ENCODE measurements at places on chromosomes 6 and 20.

- no peak for ATAC-seq
Observed at GRCh38 chr6:41298785-41299502, 12.5 kb upstream of the TREM1 start.

DNA sequence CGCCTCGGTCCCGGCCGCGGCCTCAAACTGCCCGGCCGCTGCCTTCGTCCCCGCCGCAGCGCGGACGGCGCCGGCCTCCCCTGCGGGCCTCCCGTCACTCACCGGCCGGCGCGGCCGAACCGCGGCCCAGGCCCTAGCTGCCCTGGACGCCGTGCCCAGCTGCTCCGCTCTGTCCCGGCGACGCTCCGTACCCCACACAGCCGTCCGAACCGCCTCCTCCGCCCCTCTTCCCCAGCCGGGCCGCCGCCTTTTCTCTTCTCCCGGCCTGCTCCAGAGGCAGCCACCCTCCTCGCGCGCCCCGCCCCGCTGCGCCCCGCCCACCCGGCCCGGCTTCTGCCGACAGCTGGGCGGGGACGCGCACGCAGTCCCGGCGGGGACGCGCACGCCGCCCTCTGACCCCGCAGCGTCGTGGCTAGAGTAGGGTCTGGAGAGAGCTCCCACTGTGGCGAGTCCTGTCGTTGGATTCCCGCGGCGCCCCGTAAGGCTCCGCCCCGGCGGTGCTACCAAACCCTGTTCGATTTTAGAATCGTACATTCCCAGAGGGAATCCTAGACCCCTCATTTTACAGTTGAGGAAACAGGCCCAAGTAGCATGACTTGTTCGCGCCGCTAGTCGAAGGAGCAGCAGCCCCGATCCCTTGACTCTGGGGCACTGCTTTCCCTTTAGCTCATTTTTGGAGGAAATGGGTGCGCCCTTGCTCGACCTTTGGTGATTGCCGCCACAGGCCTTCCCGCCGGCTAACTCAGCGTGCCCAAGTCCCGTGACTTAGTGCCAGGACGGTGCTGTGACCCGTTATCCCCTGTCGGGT is at the start of gene FBXO30:
Gene FBXO30, minus strand, starts transcription at position 295 of the 808 bp plus-strand sequence. CDS start 8,390 bp downstream, outside the sequence.
- peak; percentile 88 for ATAC-seq

DNA sequence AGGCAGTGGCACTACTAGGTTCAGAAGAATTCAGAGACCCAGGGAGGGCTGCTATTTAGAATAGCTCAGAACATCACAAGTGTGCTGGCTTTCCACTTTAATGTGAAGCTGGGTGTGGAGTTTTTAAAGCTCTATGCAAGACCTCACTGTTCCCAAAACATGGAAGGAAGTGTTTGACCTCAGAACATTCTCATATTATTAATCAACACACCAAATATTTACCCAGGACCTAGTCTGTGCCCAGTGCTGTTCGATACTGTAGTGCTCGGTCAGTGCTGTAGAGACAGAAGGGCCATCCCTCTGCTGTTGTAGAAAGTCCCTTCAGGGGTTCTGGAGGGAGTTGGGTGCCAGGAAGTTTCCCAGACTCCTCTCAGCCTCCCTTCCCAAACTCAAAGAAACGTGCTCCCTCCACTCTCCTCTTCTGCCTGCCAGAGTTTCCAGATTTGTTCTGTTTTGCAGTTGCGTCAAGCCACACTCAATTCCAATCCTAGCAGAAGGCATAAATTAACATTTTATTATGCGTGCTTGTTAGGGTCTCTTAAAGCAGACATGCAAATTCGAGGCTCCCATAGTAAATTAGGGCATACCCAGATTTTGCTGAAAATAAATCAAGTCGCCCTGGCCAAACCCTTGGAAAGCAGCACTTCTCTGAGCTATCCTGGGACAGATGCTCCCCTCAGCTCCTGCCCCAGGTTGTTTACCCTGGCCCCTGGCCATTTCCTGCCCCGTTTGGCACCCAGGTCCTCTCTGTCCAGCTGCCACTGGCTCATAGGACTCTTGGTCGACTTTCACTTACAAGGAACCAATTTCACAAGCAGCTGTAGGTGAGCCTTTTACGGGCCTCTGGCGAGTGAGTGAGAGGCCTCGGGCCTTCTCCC is 248.6 kb downstream of the HIVEP2 start:
- no peak for ATAC-seq

DNA sequence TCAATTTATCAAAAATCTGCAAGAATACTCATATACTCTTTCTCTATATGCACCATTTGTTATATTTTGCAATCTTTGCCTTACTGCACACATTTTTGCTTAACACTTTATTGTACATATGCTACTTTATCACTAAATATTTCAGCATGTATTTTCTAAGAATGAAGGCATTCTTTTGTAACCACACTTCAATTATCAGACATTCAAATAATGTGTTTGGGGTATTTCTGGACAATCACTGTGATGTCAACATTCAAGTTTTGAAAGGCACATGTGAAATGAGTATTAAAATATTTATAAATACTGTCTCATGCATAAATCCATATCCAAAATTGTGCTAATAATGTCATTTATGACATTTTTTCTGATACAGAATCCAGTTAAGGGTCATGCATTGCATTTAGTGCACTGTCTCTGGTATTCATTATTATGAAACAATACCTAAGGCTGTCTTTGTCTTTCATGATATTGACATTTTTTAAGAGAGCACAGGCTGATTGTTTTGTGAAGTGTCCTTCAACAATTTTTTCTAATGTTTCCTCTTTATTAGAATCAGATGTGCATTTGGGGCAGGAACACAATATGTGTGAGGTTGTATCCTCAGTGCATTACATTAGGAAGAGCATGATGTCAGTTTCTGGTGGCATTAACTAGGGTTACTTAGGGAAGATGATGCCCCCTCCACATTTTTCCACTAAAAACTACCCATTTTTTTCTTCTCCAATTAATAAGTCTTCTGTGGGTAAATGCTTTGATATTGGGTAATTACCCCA is 105.7 kb downstream of the MTFR2 start:
- no peak for ATAC-seq

DNA sequence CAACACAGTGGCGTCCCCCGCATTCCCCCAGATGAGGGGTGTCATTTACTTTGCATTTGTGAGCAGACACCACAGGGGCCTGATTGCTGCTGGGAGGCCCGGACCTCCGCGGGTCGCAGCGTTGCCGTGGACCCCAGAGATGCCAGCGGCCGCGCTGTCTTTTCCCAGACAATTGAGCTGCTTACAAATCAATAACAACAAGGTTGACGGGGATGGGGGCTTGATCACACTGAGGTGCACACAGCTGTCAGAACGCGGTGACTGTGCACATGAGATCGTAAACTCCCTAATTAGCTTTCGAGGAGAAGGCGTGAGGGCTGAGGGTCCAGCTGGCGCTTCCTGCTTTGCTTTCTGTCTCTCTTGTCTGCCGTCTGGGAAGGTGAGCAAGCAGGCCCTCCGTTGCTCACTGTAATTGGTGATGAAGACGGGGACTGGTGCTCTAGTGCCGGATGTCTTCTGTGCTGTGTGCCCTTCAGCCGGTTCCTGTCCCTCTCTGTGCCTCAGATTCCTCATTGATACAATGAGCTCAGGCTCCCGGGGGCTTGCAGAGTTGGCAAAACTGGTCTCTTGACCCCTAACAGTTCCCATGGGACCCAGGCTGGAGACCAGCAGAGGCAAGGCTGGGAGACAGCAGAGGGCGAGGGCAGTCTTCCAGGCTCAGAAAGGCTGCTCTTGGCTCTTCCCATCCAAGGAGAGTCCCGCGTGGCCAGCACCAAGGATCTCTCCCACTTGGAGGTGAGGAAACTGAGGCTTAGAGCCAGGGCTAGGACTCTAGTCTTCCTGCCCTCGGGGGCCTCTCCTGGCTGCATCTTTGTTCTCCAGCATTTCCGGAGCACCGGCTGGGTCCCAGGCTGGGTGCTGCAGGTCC is 126.0 kb upstream of the PMEPA1 start:
- ATAC-seq, result peak; percentile 56

DNA sequence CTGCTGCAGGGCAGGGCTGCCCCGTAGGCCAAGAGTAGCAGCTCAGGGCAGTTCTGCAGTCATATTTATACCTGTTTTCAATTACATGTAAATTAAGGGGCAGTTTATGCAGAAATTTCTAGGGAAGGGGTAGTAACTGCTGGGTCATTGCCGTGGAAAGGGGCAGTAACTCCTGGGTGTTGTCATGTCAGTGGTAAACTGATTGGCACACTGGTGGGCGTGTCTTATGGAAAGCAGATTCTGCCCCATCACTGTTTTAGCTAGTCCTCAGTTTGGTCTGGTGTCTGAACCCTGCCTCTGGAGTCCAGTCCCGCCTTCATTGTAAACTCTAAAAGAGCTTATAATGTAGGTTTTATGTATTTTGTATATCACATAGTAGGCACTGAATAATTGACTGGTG is 22.1 kb downstream of the MAP3K4 start:
- ATAC-seq, result peak; percentile 89

DNA sequence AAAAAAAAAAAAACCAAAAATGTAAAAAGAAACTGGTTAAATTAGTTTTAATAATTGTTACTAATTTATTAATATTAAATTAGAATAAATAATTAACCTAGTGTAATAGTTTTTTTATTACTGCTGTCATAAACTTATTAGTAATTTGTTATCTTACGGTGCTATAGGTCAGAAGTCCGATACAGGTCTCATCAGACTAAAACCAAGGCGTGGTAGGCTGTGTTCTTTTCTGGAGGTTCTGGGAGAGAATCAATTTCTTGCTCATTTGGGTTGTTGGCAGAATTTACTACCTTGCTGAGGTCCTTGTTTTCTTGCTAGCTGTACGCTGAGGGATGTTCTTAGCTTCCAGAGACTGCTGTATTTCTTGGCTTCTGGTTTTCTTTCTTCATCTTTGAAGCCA is 85.9 kb upstream of the RNF24 start:
- ATAC-seq, result no peak

DNA sequence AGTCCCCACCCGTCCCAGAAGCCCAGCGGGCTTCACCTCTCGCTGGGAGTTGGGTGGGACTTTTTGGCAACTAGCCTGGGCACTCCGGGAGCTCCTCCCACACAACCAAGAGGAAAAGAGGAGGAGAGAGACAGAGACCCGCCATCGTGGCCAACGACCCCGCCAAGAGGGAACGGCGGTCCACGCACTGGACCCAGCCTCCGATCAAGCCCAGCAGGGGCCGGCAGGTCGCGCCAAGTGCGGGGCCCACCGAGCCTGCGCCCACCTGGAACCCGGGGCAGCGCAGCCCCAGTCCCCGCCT is 3.0 kb upstream of the TMEM14C start:
- ATAC-seq, result peak; percentile 3

GRCh38 chr6:156189714-156190113 is 587.5 kb upstream of the ARID1B start:
- ATAC-seq, result no peak

- ATAC-seq, result no peak
Observed at GRCh38 chr6:2658788-2659187, 91.9 kb downstream of the MYLK4 start.

GRCh38 chr6:67683960-67684359 is 951.1 kb upstream of the ADGRB3 start:
- ATAC-seq, result no peak

GRCh38 chr6:42402184-42402583 is 49.5 kb downstream of the TRERF1 start:
- ATAC-seq, result no peak

DNA sequence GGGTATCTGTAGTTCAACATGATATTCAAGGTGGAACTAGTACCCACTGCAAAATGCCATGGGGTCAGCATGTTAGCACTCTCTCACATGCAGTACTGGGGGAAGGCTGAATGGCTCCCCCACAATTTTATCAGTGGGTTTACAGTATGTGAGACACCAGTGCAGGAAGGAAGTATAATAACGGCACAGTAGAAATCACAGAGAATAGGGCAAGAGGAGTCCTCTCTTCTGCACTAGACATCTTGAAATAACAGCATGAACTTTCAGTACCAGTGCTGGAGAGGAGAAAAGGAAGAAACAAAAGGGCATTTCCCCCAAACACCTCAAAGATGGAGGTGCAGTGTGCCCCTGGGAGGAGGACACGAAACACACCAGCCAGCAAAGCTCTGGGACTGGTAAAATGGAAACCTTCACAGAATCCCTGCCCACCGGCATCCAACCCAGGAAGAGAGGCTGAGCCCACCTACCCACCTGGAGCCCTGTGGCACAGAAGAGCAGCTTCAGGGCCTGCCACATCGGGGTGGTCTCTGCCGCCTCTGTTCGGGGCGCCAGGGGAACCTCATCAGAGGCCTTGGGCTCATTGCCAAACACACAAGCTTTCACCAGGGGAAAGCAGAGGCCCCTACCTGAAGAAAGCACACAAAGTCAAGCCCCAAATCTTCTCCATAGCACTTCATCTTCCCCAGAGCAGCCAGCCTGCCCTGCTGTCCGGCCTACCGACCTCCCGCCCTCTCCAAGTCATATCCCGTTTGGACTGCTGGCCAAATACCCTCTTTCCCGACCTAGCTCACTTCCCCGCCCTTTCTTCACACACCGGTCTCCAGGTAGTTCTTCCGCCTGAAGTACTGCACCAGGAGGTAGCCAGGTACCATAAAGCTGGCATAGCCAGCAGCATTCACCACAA is 1.2 kb downstream of the SLC35B2 start:
- ATAC-seq, result peak; percentile 4

All from motor neuron (in vitro differentiated cells).